Uterus (tissue), 4 donors: ENCODE measurements at places on chromosomes 3 and 15. TPM values are rescaled to one million over a fixed set of nuclear protein-coding genes. Genes with fewer than 3 reads are reported as not detected.

- DNase-seq: no peak
Observed at GRCh38 chr3:130516645-130517512, at the start of gene COL6A6. Gene COL6A6 (plus strand): TSS chr3:130517177. CDS start chr3:130560365, 43,188 bp downstream.

DNA sequence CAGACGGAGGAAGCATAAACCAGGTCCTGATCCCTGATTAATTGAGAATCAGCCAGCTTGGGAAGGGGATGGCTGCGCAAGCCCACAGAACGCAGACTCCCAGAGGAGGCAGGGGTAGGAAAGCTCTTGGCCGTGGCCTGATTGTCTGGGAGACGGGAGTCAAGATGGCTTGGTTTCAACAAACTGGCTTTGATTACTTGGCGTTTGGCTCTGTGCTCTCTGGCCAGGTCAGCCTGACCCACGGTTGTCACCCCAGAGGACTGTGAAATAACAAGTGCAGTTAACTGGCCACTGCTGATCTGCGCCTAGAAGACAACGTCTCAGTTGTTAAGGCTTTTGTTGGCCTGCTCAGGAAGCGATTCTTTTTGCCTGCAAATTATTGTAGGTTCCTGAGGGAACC is 387.0 kb upstream of the PROK2 start:
- DNase-seq: peak; percentile 83

GRCh38 chr3:4656059-4656458 is 162.9 kb downstream of the ITPR1 start:
- peak; percentile 66 for DNase-seq

DNA sequence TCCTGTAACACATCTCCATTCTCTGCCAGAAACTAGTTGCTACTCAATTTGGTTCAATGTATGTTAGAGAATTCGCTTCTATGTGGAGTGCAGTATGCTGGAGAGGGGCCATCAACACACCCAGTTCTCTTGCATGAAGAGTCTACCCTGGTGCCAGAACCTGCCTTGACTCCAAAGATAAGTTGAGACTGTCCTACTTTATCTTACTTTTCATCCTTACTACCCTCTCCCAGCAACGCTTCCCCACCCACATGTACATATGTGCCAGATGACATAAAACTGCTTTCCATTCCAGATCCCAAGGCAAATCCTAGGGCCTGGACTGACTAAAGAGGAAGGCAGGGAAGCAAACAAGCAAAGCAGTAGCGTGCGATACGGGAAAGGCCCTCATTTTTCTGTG is 442.6 kb upstream of the THRB start:
- no peak for DNase-seq

- DNase-seq: no peak
Observed at GRCh38 chr3:183577346-183577745, 21.8 kb upstream of the KLHL6 start.

DNA sequence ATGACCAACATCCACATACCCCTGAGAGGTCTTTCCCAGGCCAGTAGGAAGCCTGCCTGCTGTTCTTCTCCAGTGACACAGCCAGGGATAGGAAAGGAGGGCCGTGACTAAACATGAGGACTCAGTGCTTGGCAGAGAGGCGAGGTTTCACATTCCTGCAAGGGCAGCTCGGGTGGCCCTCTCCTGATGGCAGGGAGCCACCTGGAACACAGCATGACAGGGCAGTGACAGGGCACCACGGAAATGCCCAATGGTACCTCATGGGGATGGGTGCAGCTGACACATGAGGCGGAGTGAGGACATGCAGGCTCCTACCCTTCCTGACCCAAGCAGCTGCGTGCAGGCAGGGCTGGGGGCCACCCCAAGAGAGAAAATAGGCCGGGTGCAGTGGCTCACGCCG is 7.4 kb upstream of the TGM5 start:
- no peak for DNase-seq

- no peak for DNase-seq
Observed at GRCh38 chr3:156859578-156859977, 33.4 kb downstream of the LEKR1 start.

- no peak for DNase-seq
Observed at GRCh38 chr3:78993375-78993774, 774.4 kb downstream of the ROBO1 start.

DNA sequence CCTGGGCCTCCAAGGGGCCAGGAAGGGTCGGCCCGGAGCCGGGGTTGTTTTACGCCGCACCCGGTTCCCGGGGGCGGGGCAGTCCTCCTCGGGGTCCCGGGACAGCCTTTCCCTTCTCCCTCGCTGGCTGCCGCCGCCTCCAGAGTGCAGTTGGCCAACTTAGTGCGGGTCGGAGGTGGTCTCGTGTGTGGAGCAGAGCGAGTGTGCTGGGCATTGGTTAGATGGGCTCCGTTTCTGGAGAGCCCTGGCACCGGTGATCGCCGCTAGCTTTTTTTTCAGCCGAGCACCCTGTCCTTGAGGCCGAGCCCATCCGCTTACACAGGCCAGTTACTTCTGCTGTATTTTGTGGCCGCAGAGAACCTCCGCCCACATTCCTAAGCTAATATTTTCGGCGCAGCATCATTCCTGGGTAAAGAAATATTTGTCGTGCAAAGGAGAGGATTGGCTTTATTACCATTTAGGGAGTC is 585 bp downstream of the KIF23 start:
- DNase-seq: peak; percentile 38

The CHDH gene
- total RNA-seq: 6.6 TPM

The MUC20 gene
- total RNA-seq: 17.6 TPM

The IL16 gene
- 26.2 TPM for total RNA-seq

The TRIM71 gene
- 0.48 TPM for total RNA-seq
